ENCODE measurements at places on chromosomes 11 and 22.

DNA sequence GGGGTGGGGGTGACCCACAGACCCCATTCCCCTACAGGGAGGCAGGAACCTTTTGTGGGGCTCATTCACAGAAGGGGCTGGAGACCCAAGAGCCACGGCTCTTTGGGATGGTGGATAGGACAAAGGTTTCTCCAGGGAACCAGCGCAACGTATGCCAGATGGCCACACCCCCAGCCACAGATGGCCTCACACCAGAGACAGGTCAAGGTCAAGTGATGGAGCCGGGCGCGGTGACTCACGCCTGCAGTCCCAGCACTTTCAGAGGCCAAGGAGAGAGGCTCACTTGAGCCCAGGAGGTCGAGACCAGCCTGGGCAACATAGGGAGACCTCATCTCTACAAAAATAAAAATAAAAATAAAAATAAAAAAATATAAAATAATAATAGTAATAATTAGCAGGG lies 17.1 kb upstream of the BRSK2 start:
- no peak for DNase-seq

- DNase-seq: peak; percentile 79
Observed at GRCh38 chr11:65489035-65489705, 9.7 kb upstream of the MALAT1 start.

DNA sequence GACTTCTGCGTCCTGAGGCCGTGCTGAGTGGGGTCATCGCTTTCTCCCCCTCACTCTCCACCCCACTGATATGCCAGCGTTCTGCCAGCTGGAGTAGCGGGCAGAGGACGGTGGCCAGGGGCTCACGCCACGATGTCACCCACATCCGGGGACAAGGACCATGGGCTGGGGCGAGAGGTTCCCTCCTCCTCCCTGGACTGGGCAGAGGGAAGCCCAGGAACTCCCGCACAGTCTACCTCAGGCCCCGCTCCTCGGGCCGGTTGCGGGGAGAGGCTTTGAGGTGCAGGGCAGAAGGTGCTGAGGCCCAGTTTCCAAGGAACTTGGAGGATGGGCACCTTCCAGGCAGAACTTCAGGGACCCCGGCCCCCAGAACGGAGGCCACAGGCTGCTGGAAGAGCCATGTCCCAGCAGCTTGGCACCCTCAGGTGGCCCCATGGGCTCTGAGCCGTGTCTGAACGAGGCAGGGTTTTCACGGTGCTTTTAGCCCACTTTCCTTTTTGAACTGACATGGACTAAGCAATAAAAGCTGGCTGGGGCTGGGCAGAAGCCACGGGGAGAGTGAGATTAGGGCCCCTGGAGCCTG lies 25.4 kb downstream of the ADAMTS15 start:
- peak; percentile 37 for DNase-seq

DNA sequence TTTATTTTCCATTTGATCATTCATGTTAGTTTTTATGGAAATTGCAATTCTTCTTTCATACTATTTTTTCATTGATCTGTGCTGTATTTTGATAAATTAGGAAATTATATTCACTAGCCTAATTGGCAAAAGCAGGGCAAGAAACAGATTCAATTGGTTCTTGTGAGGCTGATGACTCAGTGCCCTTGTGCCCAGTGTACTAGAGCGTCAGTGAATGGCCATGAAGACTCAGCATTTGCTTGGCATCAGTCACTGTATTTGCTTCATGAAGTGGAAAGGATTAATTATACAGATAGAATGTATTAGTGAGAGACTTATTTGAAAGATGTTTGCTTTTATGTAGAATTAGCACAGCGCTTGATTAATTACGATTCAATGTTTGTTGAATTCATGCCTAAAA lies 31.8 kb downstream of the MRGPRX1 start:
- DNase-seq: no peak

- no peak for DNase-seq
Observed at GRCh38 chr11:18468961-18469360, 13.3 kb downstream of the LDHAL6A start.

DNA sequence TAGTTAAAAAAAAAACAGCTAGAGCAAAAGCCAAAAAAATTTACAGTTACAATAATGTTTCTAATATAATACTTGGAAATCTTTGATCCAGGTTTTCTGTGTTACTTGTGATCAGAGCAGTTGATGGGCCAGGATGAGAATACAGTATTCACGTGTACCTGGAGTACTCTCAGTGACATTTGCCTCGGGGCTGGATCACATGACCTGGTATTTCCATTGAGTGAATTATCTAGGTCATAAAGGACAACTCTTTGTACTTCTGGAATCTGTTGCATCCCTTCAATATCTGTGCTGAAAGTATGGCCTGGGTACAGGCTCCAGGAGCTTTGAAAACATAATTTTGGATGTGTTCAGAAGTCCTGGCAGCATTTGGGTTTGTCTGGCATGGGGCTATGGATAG lies 93.5 kb downstream of the GRAMD1B start:
- no peak for DNase-seq

DNA sequence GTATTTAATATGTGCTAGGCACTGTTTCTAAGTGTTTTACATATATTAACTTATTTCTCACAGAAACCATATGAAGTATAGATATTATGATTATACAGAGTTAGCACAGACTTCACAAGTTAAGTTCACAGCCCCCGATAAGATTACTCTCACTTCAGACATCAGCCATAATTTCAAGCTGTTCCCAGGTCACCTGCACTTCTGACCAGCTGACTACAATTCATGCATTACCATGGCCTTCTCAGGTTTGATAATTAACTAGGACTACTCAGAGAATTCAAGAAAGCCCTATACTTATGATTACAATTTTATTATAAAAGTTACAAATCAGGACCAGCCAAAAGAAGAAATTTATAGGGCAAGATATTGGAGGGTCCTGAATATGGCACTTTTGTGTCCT lies 68.2 kb upstream of the RRM1 start:
- DNase-seq: no peak

GRCh38 chr11:103585911-103586310 lies 450.5 kb upstream of the DDI1 start:
- no peak for DNase-seq

DNA sequence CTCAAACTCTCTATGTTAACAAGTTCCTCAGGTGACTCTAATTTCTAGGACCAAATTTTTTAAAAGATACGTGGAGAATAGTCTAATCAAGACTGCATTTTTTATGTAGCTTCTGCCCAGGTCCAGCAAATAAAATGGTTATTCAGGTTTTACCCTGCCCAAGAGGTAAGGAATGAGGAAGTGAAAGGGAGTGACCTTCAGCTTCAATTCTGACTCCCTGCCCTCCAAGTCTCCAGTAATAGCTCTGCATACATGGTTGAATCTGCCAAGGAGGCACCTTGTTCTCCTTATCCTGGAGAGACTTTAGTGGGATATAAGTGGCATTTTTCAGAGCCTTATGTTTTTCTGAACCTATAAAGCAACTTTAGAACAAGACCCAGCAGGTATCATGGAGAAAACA lies 15.5 kb downstream of the MUC15 start:
- no peak for DNase-seq

GRCh38 chr11:76510060-76511047 lies 65.5 kb downstream of the EMSY start:
- no peak for DNase-seq

DNA sequence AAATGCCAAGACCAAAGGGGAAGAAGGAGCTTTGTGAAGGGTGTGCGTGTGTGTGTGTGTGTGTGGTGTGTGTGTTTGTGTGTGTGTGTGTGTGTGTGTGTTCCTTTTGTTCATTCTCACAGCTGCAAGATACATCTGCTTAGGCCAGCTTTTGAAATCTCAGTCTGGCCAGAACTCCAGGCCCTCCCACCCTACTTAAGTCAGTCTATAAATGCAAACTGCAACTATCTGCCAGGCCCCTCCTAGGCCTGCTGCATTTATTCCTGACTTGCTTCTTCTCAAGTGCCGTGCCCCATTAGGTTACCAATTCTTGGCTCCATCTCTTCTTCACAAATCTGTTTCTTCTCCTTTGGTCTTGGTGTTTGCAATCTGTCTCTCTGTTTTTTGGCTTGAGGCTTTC lies 21.6 kb upstream of the RIC3 start:
- DNase-seq: no peak

- peak; percentile 55 for DNase-seq
Observed at GRCh38 chr22:40709752-40710413, 30.6 kb downstream of the MCHR1 start.

DNA sequence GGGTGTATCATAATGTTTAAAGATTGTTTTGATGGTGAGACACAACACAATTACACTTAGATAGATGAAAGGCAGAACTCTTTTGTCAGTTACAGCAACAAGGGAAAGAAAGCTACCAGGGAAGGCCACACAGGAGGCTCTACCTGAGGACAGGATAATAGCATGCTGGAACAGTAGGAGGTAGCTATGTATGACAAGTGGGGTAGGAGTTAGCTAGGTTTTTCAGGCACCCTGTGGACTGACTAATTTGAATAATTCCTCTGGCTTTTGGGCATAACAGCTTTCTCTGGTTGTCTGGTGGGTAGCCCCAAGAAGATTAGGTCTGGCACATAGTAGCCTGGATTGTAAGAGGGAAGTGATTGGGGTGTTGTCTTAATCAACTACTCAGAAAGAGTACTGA lies 475.4 kb upstream of the CHORDC1 start:
- no peak for DNase-seq

- no peak for DNase-seq
Observed at GRCh38 chr11:112817376-112817775, 143.8 kb upstream of the NCAM1 start.

- DNase-seq: no peak
Observed at GRCh38 chr11:82720267-82721065, 13.2 kb downstream of the FAM181B start.

- DNase-seq: no peak
Observed at GRCh38 chr11:67027943-67028542, 5.1 kb downstream of the SYT12 start.

DNA sequence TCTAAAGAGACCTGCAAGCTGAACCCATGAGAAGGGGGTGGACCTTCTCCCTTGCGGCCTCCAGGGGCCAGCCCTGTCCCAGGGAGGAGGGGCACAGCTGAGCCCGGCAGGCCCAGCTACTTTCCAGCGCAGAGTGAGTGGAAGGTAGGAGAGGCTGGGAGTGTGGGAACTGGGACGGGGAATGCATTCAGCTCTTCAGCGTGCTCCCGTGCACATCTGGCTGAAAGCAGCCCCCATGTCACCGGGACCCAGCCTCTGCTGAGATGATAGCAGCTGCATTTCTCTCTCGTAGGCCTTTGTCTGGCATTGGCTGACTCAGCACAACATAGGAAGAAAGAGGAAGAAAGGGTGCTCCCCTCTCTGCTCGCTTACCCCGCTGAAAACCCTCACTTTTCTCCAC lies 951.5 kb downstream of the TBC1D22A start:
- no peak for DNase-seq

GRCh38 chr11:119784421-119784820 lies 55.4 kb upstream of the NECTIN1 start:
- DNase-seq: no peak
